HCEC 1CT (cell line): ENCODE measurements at places on chromosomes 3 and 15.

DNA sequence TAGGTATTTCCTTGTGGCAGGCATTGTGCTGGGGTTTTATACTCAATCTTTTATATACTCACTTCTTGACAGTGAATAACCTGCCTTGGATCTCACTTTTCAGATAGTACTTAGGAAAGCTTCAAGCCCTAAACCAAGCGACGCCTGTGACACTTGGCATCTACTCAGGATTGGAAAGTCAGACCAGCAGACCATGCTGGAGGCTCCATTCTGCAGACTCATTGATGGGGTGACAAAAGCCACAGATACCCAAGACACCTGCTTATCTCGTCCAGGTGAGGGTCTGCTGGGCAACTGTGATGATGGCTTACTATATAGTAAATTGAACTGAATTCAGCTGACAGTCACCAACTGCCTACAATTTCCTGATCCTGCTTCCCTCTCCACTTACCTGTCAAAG lies 79.4 kb upstream of the MRPS22 start:
- no peak for DNase-seq

- DNase-seq, result no peak
Observed at GRCh38 chr3:176992565-176992964, 204.7 kb downstream of the TBL1XR1 start.

GRCh38 chr3:16654976-16655375 lies 49.8 kb upstream of the DAZL start:
- no peak for DNase-seq

DNA sequence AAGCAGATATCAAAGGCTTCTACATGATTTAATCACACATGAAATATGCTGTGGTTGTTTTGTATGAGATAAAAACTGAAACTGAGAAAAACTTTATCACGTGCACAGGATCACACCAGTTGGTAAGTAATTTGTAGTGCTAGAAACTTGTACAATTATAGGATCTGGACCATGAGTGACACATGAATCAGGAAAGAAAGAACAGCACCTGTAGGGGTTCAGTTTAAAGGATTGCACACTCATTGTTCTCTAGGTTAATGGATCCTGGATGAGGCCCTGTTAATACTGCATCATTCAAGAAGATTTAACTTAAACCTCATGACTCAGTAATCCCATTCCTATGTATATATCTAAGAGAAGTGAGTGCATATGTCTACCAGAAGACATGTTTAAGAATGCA lies 87.9 kb downstream of the STT3B start:
- DNase-seq, result no peak

GRCh38 chr3:100730524-100730923 lies 21.2 kb downstream of the TFG start:
- no peak for DNase-seq

GRCh38 chr3:178048768-178049167 lies 487.5 kb upstream of the KCNMB2 start:
- DNase-seq, result no peak

DNA sequence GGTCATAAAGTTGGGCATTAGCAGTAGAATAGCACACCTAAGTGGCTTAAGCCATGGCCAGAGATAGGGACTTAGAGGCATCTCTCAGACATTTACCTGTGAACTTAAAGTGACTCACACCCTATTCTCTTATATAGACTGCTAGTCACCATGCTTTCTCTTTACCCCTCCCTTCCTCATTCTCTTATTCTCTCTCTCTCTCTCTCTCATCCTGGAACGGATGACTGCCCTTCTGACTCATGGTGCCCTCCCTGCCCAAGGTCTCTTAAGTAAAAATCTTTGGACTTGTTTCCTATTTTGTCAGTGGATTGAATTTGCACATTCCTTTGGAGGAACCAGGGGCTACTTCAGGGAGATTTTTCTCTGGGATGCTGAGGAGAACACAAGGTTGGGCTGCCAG lies 58.8 kb downstream of the NPAP1 start:
- DNase-seq, result no peak

DNA sequence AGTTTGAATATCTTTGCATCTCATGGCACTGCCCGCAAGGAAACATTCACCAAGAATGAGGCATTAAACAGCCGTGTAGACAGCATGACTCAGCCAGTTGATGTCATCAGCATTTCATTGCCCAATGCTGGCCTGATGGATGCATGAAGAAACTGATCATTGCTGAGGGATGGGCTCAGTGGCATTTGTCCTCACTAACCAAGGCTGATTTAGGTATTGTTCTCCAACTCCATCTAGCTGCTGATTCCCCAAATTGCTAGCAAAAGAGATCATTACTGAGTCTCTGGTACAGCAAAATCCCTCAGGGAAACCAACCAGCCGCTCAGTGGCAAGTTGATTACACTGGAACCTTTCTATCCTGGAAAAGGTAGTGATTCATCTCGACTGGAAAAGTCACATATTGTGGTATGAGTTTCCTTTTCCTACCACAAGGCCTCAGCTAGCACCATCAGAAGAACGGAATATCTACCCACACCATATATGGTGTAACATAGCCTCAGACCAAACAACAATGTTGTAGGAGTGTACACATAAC lies 186.5 kb upstream of the GAP43 start:
- peak; percentile 73 for DNase-seq

GRCh38 chr3:194073926-194074325 lies 62.0 kb upstream of the HES1 start:
- no peak for DNase-seq

- DNase-seq, result peak; percentile 89
Observed at GRCh38 chr3:188673646-188674186, 498.1 kb upstream of the TPRG1 start.

DNA sequence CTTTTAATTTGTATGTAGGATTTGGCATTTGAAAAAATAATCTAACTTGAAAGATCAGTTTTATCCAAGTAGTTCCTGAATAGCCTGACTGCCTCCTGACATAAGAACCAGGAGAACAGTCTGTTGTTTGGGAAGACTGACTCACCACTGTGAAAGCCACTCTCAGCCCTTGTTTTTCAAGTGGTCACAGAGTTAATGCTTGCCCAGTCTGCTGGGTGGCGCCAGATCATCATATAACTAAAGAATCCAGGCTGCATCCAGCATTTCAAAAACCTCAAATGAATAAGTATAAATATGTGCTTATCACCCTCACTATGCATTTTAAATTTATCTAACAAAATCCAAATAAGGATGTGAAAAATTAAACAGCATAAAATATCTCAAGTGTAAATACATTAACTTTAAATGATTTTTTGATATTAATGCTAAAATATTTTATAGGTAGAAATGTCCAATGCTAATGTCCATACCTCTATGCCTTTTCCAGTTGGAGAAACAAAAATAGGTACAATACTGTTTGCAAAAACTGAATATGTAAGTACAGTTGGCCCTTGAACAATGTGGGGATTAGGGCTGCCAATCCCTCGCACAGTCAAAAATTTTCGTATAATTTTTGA lies 26.9 kb upstream of the ZBBX start:
- DNase-seq, result no peak

- no peak for DNase-seq
Observed at GRCh38 chr3:32818229-32818969, 602 bp downstream of the TRIM71 start.
